Suprapubic skin (tissue), 4 donors: ENCODE measurements at places on chromosomes 5 and 9. TPM values are rescaled to one million over a fixed set of nuclear protein-coding genes. Genes with fewer than 3 reads are reported as not detected.

GRCh38 chr9:94928691-94929368 is 202.3 kb downstream of the AOPEP start:
- no peaks in the 10 kb centered on the region for H3K27me3 ChIP-seq
- no peak overlapping the region for H3K4me3 ChIP-seq
- peak overlapping the region; percentile 78 for H3K27ac ChIP-seq
- peaks cover 62% of the 10 kb centered on the region for H3K4me1 ChIP-seq
- DNase-seq: no peak

LCN2 gene
- total RNA-seq: 36.6 TPM

GRCh38 chr9:1354606-1355005 is 304.4 kb downstream of the DMRT2 start:
- no peaks in the 10 kb centered on the region for H3K36me3 ChIP-seq
- DNase-seq: no peak
- no peak overlapping the region for H3K27ac ChIP-seq
- no peaks in the 10 kb centered on the region for H3K27me3 ChIP-seq
- H3K4me1 ChIP-seq: no peaks in the 10 kb centered on the region
- H3K4me3 ChIP-seq: no peak overlapping the region

DNA sequence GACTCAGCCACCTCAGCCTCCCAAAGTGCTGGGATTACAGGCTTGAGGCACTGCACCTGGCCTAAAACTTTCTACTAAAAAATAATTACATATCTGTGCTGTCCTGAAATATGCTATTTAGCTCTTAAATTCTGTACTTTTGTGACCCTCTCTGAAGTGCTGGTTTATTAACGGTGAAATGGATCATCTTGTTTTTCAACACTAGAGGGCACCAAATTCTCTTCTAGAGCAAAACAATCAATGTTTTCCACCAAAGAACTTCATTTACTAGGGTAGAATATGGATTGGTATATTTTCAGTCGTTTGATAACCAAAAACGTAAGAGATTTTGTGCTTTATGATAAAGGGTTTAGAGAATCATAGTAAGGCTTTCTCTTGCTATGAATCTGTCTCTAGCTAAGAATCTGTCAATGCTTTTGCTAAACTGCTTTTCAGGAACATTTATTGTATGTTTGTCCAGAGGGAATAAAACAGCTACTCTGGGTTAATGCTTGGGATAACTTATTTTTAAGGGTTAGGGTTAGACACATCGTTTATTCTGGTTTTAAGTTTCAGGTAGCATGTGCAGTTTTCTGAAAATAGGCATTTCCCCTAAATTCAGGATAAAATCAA is 63.6 kb downstream of the RNF180 start:
- no peak overlapping the region for H3K27ac ChIP-seq
- H3K4me1 ChIP-seq: no peaks in the 10 kb centered on the region
- no peaks in the 10 kb centered on the region for H3K27me3 ChIP-seq
- H3K4me3 ChIP-seq: no peak overlapping the region
- H3K36me3 ChIP-seq: peaks cover 9% of the 10 kb centered on the region
- no peak for DNase-seq

GRCh38 chr5:166285361-166285760 is 2006.1 kb upstream of the WWC1 start:
- no peaks in the 10 kb centered on the region for H3K4me1 ChIP-seq
- no peaks in the 10 kb centered on the region for H3K27me3 ChIP-seq
- H3K27ac ChIP-seq: no peak overlapping the region
- H3K4me3 ChIP-seq: no peak overlapping the region

- no peak overlapping the region for H3K4me3 ChIP-seq
- no peak overlapping the region for H3K27ac ChIP-seq
- no peaks in the 10 kb centered on the region for H3K4me1 ChIP-seq
- no peaks in the 10 kb centered on the region for H3K36me3 ChIP-seq
- no peaks in the 10 kb centered on the region for H3K27me3 ChIP-seq
- DNase-seq: no peak
Observed at GRCh38 chr5:122413722-122414121, 101.7 kb downstream of the SNCAIP start.

GRCh38 chr9:32524892-32525708 is 896 bp downstream of the RIGI start:
- peak overlapping the region; percentile 57 for H3K4me3 ChIP-seq
- no peaks in the 10 kb centered on the region for H3K27me3 ChIP-seq
- H3K4me1 ChIP-seq: peaks cover 27% of the 10 kb centered on the region

DNA sequence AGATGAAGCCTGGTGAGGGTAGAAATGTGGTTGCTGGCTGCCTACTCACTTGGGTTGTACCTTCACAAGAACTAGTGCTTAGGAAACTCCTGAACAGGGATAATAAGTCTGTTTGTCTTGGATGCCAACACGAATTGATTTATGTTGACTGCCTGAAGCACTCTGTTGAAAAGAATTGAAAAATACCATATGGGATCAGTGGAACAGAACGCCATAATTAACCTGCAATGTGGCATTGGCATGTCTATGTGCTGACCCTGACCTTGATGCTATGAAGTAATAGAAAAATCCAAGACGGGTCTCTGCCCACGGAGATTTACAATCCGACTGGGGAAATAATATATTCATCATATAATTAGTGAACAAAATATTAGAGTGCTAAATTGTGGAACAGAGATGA is 10.5 kb downstream of the LIX1 start:
- H3K4me3 ChIP-seq: no peak overlapping the region
- H3K4me1 ChIP-seq: no peaks in the 10 kb centered on the region
- H3K27ac ChIP-seq: no peak overlapping the region
- H3K27me3 ChIP-seq: no peaks in the 10 kb centered on the region
- no peak for DNase-seq

MLANA gene
- 28.6 TPM for total RNA-seq

GRCh38 chr5:168749391-168750100 is 170.4 kb upstream of the PANK3 start:
- DNase-seq: peak; percentile 54
- no peak overlapping the region for H3K4me3 ChIP-seq
- H3K36me3 ChIP-seq: peaks cover 22% of the 10 kb centered on the region
- H3K4me1 ChIP-seq: no peaks in the 10 kb centered on the region
- H3K27me3 ChIP-seq: no peaks in the 10 kb centered on the region
- H3K27ac ChIP-seq: no peak overlapping the region

MYORG gene
- 5.7 TPM for total RNA-seq

C5orf15 gene
- total RNA-seq: 34.4 TPM

SCGB3A2 gene
- total RNA-seq: not detected

GRCh38 chr5:44538797-44539601 is 149.8 kb upstream of the FGF10 start:
- peak overlapping the region; percentile 32 for H3K27ac ChIP-seq
- H3K4me3 ChIP-seq: no peak overlapping the region
- no peaks in the 10 kb centered on the region for H3K36me3 ChIP-seq
- H3K4me1 ChIP-seq: no peaks in the 10 kb centered on the region
- DNase-seq: no peak

DNA sequence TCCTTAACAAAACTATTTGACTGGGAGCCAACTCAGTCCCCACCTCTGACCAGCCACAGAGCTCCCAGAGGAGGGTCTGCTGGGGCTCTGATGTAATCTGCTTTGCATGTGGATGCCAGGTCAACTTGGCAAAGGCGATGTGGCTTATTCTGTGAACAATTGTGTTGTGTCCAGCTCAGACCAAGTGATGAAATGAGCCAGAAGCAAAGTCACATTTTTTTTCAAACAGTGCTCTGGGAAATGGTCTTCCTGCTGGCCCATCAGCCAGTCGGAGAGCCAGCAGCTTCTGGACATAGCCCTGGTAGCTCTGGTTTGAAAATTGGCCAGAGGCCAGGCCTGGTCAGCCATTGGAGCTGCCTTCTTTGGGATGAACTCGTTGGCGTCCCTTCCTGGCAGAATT is 86.5 kb downstream of the ANGPTL2 start:
- DNase-seq: peak; percentile 74
- peaks cover 9% of the 10 kb centered on the region for H3K4me1 ChIP-seq
- peak overlapping the region; percentile 59 for H3K27ac ChIP-seq
- no peaks in the 10 kb centered on the region for H3K27me3 ChIP-seq
- no peaks in the 10 kb centered on the region for H3K36me3 ChIP-seq
- H3K4me3 ChIP-seq: no peak overlapping the region

DNA sequence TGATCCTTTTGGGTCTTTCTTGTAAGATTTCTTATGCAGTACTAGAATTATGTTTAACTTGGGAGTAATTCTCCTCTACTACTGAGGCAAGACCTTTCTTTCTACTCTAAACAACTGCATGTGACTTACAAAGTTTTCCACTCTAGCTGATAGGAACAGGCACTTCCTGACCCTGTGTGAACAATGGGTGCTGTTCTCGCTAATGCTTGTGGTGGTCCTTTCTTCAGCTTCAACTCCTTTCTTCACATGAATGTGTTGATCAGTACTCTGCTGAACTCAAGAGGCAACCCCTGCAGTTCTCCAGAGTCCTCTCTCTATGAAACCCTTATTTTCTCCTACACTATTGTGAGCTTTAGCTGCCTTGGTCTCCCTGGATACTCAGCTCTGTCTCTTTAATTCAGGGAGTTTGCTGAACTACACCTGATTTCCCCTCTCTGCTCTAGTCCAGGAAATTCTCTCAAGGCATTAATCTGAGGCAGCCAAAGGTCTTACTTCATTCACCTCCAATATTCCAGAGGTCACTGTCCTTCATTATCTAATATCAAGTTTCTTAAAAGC is 484.6 kb upstream of the PIK3R1 start:
- no peak overlapping the region for H3K27ac ChIP-seq
- H3K4me3 ChIP-seq: no peak overlapping the region
- H3K36me3 ChIP-seq: no peaks in the 10 kb centered on the region

- H3K27ac ChIP-seq: no peak overlapping the region
- no peaks in the 10 kb centered on the region for H3K27me3 ChIP-seq
- H3K4me1 ChIP-seq: peaks cover 3% of the 10 kb centered on the region
- no peak for DNase-seq
- no peak overlapping the region for H3K4me3 ChIP-seq
Observed at GRCh38 chr9:125343518-125344275, 82.1 kb downstream of the GAPVD1 start.

GRCh38 chr5:115179394-115180164 is 9.9 kb upstream of the TRIM36 start:
- H3K27ac ChIP-seq: no peak overlapping the region
- DNase-seq: no peak
- no peaks in the 10 kb centered on the region for H3K36me3 ChIP-seq
- H3K4me1 ChIP-seq: peaks cover 20% of the 10 kb centered on the region

TOR2A gene
- 17.7 TPM for total RNA-seq

DNA sequence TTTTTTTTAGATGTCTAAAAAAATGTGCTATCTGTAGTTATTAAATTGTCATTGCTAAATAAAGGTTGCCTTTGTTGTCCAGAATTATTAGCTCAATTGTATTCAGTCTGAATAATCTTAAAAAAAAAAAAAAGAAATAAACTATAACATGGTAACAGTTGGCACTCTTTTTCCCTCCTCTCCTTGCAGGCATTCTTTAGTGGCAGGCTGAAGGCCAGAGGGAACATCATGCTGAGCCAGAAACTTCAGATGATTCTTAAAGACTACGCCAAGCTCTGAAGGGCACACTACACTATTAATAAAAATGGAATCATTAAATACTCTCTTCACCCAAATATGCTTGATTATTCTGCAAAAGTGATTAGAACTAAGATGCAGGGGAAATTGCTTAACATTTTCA is 87.6 kb upstream of the FAM170A start:
- no peak for DNase-seq
- no peak overlapping the region for H3K27ac ChIP-seq
- no peaks in the 10 kb centered on the region for H3K4me1 ChIP-seq
- H3K4me3 ChIP-seq: no peak overlapping the region

- H3K27me3 ChIP-seq: no peaks in the 10 kb centered on the region
- no peak overlapping the region for H3K4me3 ChIP-seq
- H3K4me1 ChIP-seq: peaks cover 3% of the 10 kb centered on the region
- H3K36me3 ChIP-seq: peaks cover 59% of the 10 kb centered on the region
- no peak for DNase-seq
Observed at GRCh38 chr9:130871395-130872062, 25.1 kb downstream of the QRFP start.

SLC6A19 gene
- 0.23 TPM for total RNA-seq

DNA sequence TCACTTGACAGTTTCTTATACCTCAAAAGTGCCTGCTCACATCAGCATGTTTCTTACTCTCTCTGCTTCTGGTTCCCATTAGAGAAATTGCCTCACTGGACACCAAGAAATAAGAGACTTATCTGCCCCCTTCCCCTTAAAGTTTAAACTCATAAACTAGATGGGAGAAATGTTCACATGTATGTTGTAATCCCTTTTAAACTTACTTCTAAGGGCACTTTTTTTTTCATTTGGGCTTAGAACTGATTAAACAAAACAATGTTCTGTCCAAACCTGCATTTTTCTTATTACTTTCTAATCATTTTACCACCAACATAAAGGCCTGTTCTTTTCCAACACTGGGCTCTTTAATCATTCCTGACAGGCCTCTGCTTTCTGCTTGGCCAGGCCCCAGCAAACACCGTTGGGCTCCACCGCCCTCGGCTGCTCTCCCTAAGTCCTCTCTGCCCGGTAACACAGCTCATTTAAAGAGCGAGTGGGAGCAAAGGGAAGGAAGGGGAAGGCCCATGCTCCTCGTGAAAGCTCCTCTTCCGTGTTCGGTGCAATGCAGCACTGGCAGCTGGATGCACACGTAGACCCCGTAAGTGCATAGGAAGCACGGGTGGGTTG is 53.4 kb downstream of the ROR2 start:
- no peaks in the 10 kb centered on the region for H3K27me3 ChIP-seq
- DNase-seq: no peak

DNA sequence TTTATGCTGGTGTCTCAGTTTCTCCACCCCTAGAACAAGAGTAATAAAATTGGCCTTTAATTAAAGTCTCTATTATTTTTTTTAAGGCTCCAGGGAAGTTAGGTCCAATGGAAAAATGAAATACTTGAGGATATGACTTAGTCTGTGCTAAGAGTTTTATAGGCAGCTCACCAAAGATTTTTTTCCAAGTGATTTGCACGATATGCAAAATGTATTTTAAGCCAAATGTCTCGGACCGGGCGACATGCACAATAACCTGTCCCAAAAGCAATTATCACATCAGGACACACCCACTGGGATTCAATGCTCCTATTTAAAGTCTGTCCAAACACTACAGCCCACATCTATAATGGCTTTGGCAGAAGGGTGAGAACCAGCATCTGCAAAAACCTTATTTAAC is 136.1 kb upstream of the ANKH start:
- DNase-seq: no peak
- H3K27me3 ChIP-seq: no peaks in the 10 kb centered on the region
- H3K4me1 ChIP-seq: peaks cover 36% of the 10 kb centered on the region
- no peak overlapping the region for H3K4me3 ChIP-seq
- no peaks in the 10 kb centered on the region for H3K36me3 ChIP-seq

SLC36A1 gene
- total RNA-seq: 16.5 TPM

TMEM215 gene
- not detected for total RNA-seq
